ENCODE measurements at places on chromosomes 4 and X.

- no peak for DNase-seq
Measured at GRCh38 chr4:38152305-38152704, 192.1 kb downstream of the PTTG2 start.

DNA sequence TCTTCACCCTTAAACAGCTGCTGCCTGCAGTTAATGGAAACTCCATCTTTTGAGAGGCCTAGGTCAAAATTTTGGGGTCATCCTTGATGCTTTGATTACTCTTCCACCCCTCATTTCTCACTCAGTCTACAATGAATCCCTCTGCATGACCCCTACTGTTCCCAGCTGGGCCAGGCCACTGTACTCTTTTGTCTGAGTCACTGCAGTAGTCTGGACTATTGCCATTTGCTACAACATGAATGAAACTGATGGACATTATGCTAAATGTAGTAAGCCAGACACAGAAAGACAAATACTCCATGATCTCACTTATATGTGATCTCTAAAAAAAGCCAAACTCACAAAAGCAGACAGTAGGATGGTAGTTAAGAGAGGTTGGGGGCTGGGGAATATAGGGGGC, 28.3 kb downstream of the STK32B start:
- no peak for DNase-seq

GRCh38 chr4:41620594-41621256, 82.8 kb downstream of the LIMCH1 start:
- no peak for DNase-seq

DNA sequence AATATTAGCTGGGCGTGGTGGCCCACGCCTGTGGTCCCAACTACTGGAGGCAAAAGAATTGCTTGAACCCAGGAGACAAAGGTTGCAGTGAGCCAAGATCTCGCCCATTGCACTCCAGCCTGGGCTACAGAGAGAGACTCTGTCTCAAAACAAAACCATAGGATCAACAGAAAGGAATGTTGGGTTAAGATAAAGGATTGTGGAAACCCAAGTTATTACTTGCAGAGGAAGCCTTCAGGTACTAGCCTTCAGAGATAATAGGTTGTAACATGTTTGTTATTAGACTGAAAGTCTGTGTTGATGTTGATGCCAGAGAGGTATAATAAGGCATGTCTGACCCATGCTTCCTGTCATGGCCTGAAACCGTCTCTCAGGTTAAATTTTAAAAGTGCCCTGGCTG, 16.9 kb downstream of the SSX5 start:
- no peak for DNase-seq

- DNase-seq, result no peak
Measured at GRCh38 chrX:39247536-39247935, 446.3 kb downstream of the MID1IP1 start.

GRCh38 chr4:74893171-74893570, 39.7 kb upstream of the PARM1 start:
- no peak for DNase-seq

GRCh38 chrX:136209751-136210150, 41.4 kb downstream of the MAP7D3 start:
- no peak for DNase-seq

DNA sequence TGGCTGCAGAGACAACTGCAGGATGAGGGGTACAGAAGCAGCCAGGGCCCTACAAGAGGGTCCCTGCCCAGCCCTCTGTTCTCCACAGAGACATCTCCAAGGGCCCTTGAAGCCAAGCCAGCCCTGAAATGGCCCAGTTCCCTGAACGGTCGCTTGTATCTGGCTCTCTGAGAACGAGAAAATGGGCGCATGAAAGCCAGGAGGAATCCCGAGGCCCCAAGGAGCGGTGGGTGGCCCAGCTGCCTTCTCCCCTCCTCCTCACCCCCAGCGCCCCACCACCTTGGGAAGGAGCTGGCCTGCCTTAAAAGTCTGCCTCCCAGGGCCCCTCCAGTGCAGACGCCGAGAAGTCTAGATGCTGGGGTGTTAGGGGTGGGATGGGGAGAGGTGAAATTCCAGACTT, 5.7 kb downstream of the ZNF185 start:
- DNase-seq, result no peak

DNA sequence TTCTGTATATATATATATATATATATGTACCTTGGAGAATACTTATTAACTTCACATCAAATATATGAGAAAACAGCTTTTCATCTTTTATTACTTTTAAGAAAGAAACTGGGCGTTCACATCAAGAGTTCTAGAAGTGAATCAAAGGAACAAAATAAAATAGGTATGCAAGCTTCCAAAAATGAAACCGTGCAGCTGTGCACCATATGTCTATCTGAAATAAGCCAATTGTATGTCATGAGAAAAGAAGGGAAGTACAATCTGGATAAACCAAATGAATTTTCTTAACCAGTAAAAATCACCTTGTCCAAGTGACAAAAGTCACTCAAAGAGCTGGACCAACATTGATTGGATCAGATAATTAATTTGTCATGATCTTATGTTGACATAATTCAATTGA, 405.4 kb upstream of the TECRL start:
- DNase-seq, result no peak

GRCh38 chrX:9429767-9430166, 35.1 kb upstream of the TBL1X start:
- DNase-seq, result no peak

- no peak for DNase-seq
Measured at GRCh38 chr4:24560868-24561368, 23.4 kb downstream of the DHX15 start.

GRCh38 chr4:48499551-48500066, 9.6 kb downstream of the ZAR1 start:
- DNase-seq, result no peak

- DNase-seq, result no peak
Measured at GRCh38 chr4:172125443-172125842, 312.2 kb downstream of the GALNTL6 start.

- no peak for DNase-seq
Measured at GRCh38 chr4:64718091-64718490, 308.8 kb upstream of the TECRL start.

DNA sequence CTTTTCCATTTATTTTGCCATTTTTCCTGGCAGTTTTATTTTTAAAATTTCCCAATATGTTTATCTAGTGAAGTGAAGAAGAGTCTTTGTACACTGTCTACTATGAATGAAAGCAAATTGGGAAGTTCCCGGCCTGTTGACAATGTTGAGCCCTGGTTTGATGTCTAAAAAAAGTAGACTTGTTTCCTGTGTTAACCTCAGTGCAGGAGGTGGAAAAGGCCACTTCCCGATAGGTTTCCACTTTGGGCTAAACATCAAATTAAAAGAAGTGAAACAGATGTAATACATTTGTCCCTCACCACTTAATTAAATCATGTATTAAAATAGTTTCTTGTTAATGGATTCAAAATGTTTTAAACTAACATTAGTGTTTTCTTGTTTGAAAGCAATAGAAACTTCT, 30.0 kb downstream of the BBS12 start:
- no peak for DNase-seq

- DNase-seq, result no peak
Measured at GRCh38 chrX:136237074-136237473, 14.1 kb downstream of the MAP7D3 start.

DNA sequence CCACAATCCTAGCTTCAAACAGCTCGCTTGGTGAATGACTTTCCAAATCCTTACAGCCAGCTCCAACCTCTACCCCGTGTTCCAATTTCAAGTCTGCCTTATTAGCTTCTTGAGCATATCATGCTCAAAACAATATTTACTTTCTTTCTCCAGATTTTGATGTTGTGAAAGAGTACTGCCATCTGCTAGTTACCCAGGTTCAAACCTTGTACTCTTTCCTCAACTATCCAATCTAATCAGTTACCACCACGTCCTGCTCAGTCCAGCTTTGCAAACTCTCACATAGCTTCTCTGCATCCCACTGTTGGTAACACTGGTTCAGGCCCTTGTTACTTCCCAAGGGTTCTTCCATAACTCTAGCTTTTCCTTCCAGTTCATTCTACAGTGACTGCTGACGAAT, 179.1 kb downstream of the NR3C2 start:
- DNase-seq, result no peak

- DNase-seq, result no peak
Measured at GRCh38 chrX:154000051-154000450, 19.7 kb downstream of the IRAK1 start.

- no peak for DNase-seq
Measured at GRCh38 chr4:183240581-183241321, 79.3 kb downstream of the CLDN22 start.

- no peak for DNase-seq
Measured at GRCh38 chrX:149681182-149681581, 30.7 kb upstream of the MAGEA11 start.

All from stimulated activated CD4-positive, alpha-beta T cell treated with anti-CD3 and anti-CD28 coated beads, Interleukin-4, amount 100 ng/mL, for 48 hours (primary cell).